ENCODE measurements at places on chromosomes 4 and X.

GRCh38 chr4:10832806-10833628, 148.4 kb upstream of the CLNK start:
- no peak for DNase-seq

DNA sequence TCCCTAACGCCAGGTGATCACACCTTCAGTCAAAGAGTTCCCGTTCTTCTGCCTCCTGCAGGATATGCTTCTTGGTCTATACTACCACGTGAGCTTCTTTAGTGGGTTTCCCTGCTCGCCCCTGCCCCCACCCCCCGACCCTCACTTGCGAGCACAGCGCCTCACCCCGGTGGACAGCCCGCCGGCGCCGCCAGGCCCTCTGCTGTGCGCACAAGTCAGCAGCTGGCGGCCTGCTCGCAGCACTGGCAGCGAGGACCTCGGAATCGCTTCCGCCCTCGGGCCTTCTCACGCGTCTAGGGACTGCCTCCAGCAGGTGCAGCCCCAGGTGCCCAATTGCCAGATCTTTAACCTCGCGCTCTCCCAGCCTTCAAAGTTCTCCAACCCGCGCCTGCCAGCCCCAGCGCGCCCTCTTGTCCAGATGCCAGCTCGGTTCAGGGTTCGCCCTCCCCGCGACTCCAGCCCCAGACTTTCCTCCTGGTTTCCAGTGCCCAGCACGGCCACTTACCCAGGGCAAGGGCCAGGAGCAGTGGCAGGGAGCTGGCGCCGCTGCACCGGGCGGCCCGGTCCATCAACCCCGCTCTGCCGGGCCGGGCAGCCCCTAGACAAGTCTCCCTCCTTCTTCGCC, 454 bp downstream of the BTC start:
- DNase-seq = no peak

GRCh38 chr4:94640151-94640550, 117.6 kb upstream of the BMPR1B start:
- no peak for DNase-seq

GRCh38 chr4:41207291-41207831, 7.0 kb downstream of the APBB2 start:
- no peak for DNase-seq

- DNase-seq = peak; percentile 6
Measured at GRCh38 chrX:41688835-41689234, at the start of gene GPR34. GPR34 (plus strand) TSS chrX:41688973; CDS start chrX:41695634, 6,661 bp downstream.

Data from activated T-cell treated with anti-CD3 and anti-CD28 coated beads for 24 hours (primary cell).